Stimulated activated effector memory CD8-positive, alpha-beta T cell treated with anti-CD3 and anti-CD28 coated beads, Interleukin-12 subunit alpha, Interleukin-12 subunit beta, amount 100 ng/mL, for 72 hours (primary cell): ENCODE measurements at places on chromosomes 7 and 10.

DNA sequence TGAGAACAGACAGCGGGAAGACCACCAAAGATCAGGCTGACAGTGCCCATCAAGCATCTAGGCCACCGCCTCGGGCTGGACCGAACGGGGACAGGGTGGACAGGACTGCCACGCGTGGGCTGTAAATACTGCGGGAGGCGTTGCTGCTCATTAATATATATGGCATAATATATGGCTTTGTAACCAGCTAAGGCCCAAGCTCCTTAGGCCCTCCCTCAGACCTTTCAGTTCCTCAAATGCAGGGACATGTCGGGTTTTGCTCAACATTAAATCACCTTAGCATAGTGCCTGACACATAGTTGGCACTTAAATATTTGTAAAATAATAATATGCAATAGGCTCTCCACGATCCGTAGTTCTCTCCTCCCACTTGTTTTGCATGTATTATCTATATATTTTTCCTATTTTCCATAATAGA is 402 bp upstream of the TMEM168 start:
- no peak for DNase-seq

- DNase-seq = no peak
These were observed 209.6 kb upstream of the VWC2 start for GRCh38 chr7:49563693-49564378.

- DNase-seq = no peak
These were observed 382.3 kb upstream of the KCND2 start for GRCh38 chr7:119890631-119891030.

GRCh38 chr10:19483421-19483820 is 332.8 kb upstream of the PLXDC2 start:
- no peak for DNase-seq

DNA sequence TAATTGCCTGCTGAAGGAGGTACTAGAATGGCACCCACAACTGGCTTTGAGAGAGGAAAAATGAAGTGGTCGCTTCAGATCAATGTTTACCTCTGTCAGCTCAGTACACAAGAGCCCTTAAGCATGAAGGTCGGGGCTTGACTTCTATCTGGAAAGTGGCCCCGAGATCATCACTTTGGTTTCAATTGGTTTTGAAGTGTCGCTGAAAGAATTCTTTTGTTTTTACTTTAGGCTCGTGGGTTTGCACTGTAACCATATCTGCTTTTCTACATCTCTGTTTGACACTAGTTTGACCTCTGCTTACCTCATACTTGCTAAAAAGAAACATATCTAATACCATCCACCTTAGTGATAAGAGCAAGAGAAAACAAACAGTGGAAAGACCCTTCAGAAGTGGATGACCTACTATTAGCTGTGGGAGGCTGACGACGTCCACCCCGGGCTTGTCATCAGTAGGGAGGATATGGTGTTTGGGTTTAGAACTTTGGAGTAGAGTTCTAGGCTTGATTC is 361.8 kb downstream of the GATA3 start:
- peak; percentile 64 for DNase-seq

DNA sequence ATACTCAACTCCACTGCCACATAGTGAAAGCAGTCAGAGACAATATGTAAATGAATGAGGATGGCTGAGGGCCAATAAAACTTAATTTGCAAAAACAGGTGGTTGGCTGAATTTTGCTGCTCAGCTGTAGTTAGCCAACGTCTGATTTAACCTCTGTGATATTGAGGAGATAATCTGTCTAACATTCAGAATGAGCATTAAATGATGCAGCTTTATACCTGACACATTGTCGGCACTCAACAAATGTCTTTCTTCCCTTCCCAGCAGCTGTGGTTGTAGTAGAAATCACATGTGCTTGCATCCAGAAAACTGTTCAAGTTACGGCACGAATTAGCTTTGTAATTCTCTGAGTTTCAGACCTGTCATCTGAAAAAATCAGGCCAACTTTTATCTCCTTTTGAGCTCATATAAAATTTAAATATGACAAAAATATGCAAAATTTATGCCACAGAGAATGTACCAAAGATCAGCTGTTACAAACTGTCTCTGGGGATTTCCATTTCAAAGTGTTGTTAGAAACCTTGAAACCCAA is 1239.7 kb downstream of the GATA3 start:
- DNase-seq = no peak

- no peak for DNase-seq
These were observed 231.9 kb upstream of the GRM3 start for GRCh38 chr7:86411814-86412213.

- DNase-seq = no peak
These were observed 38.4 kb upstream of the C10orf120 start for GRCh38 chr10:122738031-122738430.
